ENCODE measurements at places on chromosomes 4 and X. TPM values are rescaled to one million over a fixed set of nuclear protein-coding genes. Genes with fewer than 3 reads are reported as not detected.

DNA sequence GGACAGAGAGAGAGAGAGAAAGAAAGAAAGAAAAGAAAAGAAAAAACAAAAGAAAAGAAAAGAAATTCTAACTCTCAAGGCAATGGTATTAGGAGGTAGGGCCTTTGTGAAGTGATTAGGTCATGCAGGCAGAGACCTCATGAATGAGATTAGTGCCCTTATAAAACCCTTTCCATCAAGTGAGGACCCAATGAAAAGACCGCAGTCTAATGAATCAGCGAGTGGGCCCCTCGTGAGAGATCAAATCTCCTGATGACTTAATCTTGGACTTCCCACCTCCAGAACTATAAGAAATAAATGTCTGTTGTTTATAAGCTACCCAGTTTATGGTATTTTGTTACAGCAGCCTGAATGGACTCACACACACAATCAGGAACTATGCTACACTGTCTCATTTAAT lies 16.9 kb downstream of the AASDH start:
- peaks cover 21% of the 10 kb centered on the region for H3K36me3 ChIP-seq
- no peak overlapping the region for H3K27ac ChIP-seq
- no peaks in the 10 kb centered on the region for H3K27me3 ChIP-seq

DNA sequence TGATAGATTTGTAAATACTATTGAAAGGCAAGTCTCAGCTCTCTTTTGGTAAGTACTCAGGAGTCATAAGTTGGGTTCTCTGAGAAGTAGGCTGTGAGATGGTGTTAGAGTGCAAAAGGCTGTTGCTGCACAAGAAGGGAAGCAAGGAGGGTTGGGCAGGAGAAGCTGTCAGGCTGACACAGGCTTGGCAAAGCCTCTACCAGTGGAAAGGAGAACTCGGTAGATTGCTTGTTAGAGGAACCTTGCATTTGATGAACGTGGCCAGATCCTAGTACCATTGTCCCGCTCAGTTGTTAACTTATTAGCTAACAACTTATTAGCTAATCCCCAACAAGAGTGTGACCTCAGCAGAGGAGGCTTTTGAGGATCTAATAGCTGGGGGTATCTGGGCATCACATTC lies 449.3 kb upstream of the BOD1L1 start:
- H3K27ac ChIP-seq: no peak overlapping the region
- H3K36me3 ChIP-seq: no peaks in the 10 kb centered on the region
- H3K4me3 ChIP-seq: no peak overlapping the region
- no peak for DNase-seq
- peaks cover 2% of the 10 kb centered on the region for H3K4me1 ChIP-seq

DNA sequence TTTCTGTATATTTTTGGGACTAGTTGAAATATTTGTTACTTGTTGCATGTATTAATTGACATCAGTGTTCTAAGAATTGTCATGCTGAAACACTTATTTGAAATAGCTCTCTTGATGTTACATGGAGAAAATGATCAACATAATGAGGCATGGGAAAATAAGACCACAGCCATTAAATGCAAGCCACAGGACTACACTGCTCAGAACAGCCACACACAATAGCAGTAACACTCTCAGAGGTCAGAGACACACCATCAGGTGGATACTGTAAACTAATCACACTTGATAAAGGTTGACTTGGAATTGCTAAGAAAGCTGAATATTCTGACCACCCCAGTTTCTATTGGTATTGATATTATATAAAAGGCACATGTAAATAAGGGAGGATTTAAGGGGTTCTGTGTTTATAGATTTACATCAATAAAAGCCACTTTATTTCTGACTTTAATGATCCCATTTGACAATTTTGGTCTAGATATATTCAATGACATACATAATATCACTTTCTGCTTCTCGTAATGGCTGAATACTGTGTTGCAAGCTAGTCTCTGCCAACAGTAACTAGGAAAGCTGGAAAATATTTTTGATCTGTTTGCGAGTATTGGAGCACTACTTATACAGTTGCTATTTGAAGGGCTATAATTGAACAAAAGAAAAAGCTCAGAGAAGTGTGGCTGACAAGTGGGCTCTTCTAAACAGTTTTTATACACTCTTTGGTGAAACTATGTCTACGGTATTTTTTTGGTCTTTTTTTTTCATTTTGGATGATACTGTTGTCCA lies 876.5 kb upstream of the INTU start:
- peaks cover 4% of the 10 kb centered on the region for H3K4me1 ChIP-seq
- DNase-seq: no peak
- H3K27me3 ChIP-seq: no peaks in the 10 kb centered on the region
- H3K27ac ChIP-seq: no peak overlapping the region
- H3K36me3 ChIP-seq: no peaks in the 10 kb centered on the region

- H3K36me3 ChIP-seq: peaks cover 4% of the 10 kb centered on the region
- H3K4me3 ChIP-seq: no peak overlapping the region
- peaks cover 17% of the 10 kb centered on the region for H3K4me1 ChIP-seq
- no peak for DNase-seq
- H3K27ac ChIP-seq: no peak overlapping the region
Observed at GRCh38 chrX:21986596-21986995, 45.5 kb upstream of the PHEX start.

DNA sequence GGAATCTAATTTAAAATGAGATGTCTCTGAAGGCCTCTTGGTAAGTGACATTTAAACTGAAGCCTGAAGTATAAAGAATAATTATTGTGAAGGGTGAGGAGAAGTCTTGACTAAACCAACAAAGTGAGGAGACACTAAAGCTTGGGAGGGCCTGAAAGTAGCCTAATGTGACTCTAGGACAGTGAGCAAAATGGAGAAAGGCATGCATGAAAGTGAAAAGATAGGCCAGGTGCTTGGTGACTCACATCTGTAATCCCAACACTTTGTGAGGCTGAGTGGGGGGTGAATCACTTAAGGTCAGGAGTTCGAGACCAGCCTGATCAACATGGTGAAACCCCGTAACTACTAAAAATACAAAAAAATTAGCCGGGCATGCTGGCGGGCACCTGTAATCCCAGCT lies 46.9 kb upstream of the SMARCAD1 start:
- no peak overlapping the region for H3K27ac ChIP-seq
- no peak for DNase-seq
- H3K4me3 ChIP-seq: no peak overlapping the region
- peaks cover 2% of the 10 kb centered on the region for H3K27me3 ChIP-seq
- H3K36me3 ChIP-seq: no peaks in the 10 kb centered on the region

GRCh38 chr4:128906581-128906980 lies 97.1 kb downstream of the JADE1 start:
- H3K27ac ChIP-seq: no peak overlapping the region
- peaks cover 2% of the 10 kb centered on the region for H3K4me1 ChIP-seq
- no peak overlapping the region for H3K4me3 ChIP-seq
- no peaks in the 10 kb centered on the region for H3K27me3 ChIP-seq
- H3K36me3 ChIP-seq: peaks cover 3% of the 10 kb centered on the region

GRCh38 chr4:189374176-189374575 lies 566.5 kb upstream of the FRG1 start:
- DNase-seq: no peak
- no peaks in the 10 kb centered on the region for H3K36me3 ChIP-seq
- H3K4me3 ChIP-seq: no peak overlapping the region
- no peaks in the 10 kb centered on the region for H3K27me3 ChIP-seq

DNA sequence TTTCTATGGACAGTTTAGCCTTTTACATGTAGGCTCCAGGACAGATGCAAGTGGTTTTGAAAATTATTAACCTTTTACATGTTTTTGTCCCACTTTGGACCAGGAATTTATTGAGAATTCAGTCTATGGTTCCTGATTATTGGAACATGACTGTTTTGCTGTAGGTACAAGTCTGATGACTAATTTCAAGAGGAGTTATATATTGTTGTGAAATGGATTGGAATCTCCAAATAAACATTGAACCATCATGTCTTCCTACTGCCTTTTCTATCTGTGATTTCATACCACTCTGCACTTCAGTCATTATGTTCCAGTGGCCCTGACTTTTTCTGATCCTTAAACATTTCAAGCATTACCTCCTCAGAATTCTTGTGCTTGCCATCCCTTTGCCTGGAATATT lies 35.9 kb downstream of the TBC1D19 start:
- H3K4me1 ChIP-seq: peaks cover 14% of the 10 kb centered on the region
- no peak for DNase-seq
- H3K27me3 ChIP-seq: no peaks in the 10 kb centered on the region
- H3K27ac ChIP-seq: no peak overlapping the region
- H3K4me3 ChIP-seq: no peak overlapping the region
- peaks cover 19% of the 10 kb centered on the region for H3K36me3 ChIP-seq

DDX53 gene
- not detected for total RNA-seq

AMOT gene
- total RNA-seq: 7.2 TPM

All from osteocyte (in vitro differentiated cells).